ENCODE measurements at places on chromosomes 6 and 20. TPM values are rescaled to one million over a fixed set of nuclear protein-coding genes. Genes with fewer than 3 reads are reported as not detected.
A peak's percentile ranks its signal among the peaks of the same experiment; 100 is the strongest.

GRCh38 chr6:7241709-7242645 lies 71.0 kb downstream of the SSR1 start:
- H3K36me3 ChIP-seq, result no peaks in the 10 kb centered on the region
- peaks cover 28% of the 10 kb centered on the region for H3K4me1 ChIP-seq
- H3K27me3 ChIP-seq, result no peaks in the 10 kb centered on the region
- H3K4me3 ChIP-seq, result no peak overlapping the region
- peak overlapping the region; percentile 81 for H3K27ac ChIP-seq

- no peak for DNase-seq
- H3K27ac ChIP-seq, result no peak overlapping the region
- no peaks in the 10 kb centered on the region for H3K27me3 ChIP-seq
- no peaks in the 10 kb centered on the region for H3K4me1 ChIP-seq
- H3K4me3 ChIP-seq, result no peak overlapping the region
Measured at GRCh38 chr6:33677143-33677660, 34.3 kb downstream of the UQCC2 start.

DNA sequence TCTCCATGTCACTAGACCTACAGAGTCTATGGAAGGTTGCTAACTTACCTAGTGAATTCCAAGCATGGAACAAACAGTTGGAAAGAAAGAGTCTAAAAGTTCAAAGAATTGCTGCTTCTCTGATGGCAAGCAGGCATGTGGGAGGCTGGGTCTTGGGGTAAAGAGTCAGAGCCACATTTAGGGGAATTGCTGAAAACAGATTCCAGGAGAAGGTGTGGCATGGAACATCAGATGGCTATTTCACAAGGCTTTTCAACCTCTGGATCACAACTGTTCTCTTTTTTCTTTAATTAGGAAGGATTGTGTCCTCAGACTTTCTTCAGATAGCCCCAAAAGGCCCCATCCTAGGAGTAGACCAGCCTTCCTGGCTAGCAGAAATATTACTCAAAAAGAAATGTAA lies 601.5 kb downstream of the MAFB start:
- peaks cover 3% of the 10 kb centered on the region for H3K36me3 ChIP-seq
- no peak overlapping the region for H3K4me3 ChIP-seq

DNA sequence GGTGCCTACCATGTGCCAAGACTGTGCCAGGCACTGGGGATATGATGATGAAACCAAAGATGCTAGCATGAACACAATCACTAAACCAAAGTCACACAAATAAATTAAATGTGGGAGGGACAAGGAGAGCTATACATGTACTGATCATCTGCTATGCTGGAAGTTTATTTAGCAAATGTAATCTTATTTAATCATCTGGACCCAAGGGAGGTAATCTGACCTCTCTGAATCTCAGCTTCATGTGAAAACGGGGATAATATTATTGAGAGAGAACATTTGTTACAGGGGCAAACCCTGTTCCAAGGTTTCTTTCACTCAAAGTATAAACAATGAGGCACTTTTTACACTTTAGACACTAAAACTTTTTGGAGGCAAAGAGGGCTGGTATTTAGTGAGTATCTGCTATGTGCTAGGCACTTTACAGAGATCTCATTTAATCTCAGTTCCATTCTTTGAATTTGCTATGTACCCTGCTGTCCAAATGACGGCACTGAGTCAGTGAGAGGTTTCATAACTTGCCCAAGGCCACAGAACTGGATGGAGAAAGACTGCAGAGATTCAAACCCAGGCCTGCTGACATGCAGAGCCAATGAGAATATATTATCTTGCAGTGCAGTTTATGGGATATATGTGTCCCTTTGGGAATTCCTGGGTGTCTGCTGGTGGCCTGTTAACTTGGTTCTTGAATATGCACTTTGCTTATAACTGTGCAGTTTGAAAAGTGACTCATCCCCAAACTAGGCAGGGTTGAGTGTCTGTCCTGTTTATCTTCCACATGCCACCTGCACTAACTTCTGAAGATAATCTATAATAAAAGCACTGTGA lies 3.3 kb upstream of the ASXL1 start:
- no peak overlapping the region for H3K27ac ChIP-seq
- no peaks in the 10 kb centered on the region for H3K36me3 ChIP-seq
- no peak for DNase-seq

Gene IL17A
- not detected for polyA plus RNA-seq

Gene MEI4
- 0.23 TPM for polyA plus RNA-seq

Gene PDE10A
- polyA plus RNA-seq, result 0.47 TPM

Gene NMBR
- polyA plus RNA-seq, result not detected
